NCI-H526 (cell line): ENCODE measurements at places on chromosomes 7 and 10.

DNA sequence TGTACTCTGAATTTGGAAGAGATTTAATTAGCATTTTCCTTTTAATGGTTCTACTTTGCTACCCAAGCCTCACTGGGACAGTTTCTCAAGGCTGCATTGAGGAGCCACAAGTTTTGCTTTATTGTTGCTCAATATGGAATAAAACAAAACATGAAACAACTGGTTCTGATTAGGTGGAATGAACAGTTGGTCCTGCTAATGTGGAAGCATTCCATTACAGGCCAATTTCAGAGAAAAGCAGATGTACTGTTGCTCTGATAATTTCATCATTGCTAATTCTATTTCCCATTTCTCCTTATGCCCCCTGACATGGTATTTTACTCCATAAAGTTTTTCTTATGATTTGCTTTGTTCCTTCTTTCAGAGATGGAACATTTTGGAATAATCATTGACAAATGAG is 66.0 kb upstream of the PAPSS2 start:
- no peak for DNase-seq

GRCh38 chr7:158267742-158268435 is 319.7 kb downstream of the PTPRN2 start:
- no peak for DNase-seq

- DNase-seq = no peak
Observed at GRCh38 chr10:123417414-123417813, 248.7 kb upstream of the GPR26 start.

DNA sequence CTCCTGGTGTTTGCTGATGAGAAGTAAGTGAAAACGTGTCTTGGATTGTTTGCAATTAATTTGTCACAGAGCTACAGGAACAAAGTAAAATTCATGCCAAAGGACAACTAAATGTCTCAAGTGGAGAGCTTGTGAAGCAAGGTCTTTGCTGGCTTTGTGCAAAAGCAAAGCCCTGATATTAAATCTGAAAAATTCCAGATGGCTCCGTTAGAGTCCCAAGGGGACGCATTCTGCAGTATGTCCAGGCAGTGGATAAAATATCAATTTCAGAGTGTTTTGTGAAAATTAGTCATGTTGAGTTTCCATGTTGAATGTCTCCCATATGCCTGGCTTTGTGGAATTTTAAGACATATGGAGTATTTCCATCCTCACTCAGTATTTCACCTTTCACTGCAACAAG is 102.5 kb upstream of the PTN start:
- DNase-seq = no peak
